EH (cell line): ENCODE measurements at places on chromosomes 6 and 20.

GRCh38 chr6:158663625-158664165 lies 13.8 kb downstream of the SYTL3 start:
- no peak for DNase-seq

DNA sequence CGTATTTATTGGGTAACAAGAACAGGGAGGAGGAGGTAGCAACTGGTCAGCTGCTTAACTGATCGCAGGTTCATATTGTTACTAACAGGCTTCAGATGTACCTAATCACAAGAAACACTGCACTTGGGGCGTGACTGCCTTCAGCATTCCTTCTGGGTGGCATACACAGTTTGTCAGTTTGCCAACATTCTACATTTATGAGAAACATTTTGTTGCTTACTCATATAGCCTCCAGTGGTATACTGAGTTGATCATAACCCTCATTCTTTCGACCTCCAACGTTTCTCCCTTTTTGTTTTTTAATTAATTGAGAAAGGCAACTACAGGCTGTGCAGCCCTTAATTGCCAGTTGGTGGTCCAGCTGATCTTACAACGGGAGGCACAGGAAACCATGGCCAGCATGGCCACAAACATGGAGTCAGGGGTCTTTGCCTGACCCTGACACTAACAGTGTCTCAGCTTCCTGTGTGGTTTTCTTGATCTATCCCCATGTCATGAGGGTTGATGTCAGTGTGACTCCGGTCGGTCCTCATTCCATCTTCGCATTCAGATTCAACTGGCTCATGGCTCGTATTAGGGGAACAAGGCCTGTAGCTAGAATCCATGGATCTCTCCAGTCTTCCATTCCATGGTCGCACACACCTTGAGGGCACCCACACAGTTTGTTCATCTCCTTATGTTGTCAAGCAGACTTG lies 9.4 kb downstream of the EPB41L2 start:
- peak; percentile 61 for DNase-seq

GRCh38 chr6:113558431-113558830 lies 298.7 kb upstream of the MARCKS start:
- no peak for DNase-seq

- DNase-seq, result peak; percentile 22
Measured at GRCh38 chr6:118750143-118750542, 98.8 kb upstream of the CEP85L start.

DNA sequence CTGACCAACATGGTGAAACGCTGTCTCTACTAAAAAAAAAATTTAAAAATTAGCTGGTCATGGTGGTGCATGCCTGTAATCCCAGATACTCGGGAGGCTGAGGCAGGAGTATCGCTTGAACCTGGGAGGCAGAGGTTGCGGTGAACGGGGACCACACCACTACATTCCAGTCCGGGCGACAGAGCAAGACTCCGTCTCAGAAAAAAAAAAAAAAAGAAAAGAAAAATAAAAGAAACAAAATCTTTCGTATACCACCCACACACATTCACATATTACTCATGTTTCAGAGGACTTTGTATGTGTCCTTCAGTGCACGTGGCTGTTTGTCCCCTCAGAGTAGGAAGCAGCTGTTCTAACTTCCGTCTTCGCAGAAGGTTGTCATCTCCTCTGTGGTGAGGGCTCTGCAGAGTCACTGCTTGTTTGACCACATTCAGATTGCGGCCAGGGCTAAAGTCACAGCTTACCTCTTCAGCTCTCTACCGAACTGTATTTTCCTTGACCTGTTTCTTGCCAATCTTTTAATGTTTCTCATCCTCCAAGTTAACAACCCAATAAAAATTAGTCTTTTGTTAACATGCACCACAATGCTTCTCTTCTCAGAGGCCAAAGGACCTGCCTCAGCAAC lies 36.6 kb upstream of the HIVEP1 start:
- no peak for DNase-seq
